ENCODE measurements at places on chromosomes 7 and 10.
A peak's percentile ranks its signal among the peaks of the same experiment; 100 is the strongest.

GRCh38 chr7:1455241-1455939 is 3.9 kb downstream of the MICALL2 start:
- DNase-seq: peak; percentile 90

DNA sequence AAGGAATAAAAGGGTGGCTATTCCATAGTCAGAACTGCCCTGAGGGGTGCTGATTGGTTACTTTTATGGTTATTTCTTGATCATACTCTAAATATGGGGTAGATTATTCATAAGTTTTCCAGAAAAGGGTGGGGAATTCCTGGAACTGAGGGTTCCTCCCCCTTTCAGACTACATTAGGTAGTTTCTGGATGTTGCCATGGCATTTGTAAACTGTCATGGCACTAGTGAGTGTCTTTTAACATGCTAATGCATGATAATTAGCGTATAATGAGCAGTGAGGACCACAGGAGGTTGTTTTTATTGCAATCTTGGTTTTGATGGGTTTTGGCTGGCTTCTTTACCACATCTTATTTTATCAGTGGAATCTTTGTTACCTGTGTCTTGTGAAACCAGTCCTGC is 26.5 kb upstream of the POT1 start:
- DNase-seq: no peak

GRCh38 chr7:149664666-149665065 is 108.7 kb downstream of the ZNF467 start:
- DNase-seq: no peak

- DNase-seq: no peak
Observed at GRCh38 chr7:149670288-149670687, 103.1 kb downstream of the ZNF467 start.

GRCh38 chr10:70834021-70834420 is 18.3 kb downstream of the SGPL1 start:
- DNase-seq: no peak

- peak; percentile 84 for DNase-seq
Observed at GRCh38 chr10:79274279-79275104, 72.8 kb upstream of the PPIF start.

DNA sequence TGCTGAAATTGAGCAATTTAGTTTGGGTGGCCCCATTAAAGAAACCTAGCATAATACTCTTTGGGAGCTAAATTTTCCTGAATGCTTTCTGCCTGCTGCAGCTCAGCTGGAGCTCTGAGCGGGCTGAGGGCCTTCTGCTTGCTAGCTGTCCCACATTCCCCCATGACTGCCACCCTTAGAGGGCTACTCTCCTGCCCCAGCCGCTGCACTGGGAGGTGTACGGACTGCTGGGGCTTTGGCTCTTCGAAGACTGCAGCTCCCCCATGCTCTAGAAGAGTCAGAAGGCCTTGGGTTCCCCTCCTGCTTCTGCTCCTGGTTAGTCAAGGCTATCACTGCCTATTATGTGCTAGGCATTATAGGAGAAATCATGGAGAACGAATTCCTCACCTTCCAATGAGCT is 31.5 kb downstream of the BLVRA start:
- DNase-seq: no peak

GRCh38 chr7:105642264-105642663 is 61.0 kb upstream of the EFCAB10 start:
- DNase-seq: no peak

DNA sequence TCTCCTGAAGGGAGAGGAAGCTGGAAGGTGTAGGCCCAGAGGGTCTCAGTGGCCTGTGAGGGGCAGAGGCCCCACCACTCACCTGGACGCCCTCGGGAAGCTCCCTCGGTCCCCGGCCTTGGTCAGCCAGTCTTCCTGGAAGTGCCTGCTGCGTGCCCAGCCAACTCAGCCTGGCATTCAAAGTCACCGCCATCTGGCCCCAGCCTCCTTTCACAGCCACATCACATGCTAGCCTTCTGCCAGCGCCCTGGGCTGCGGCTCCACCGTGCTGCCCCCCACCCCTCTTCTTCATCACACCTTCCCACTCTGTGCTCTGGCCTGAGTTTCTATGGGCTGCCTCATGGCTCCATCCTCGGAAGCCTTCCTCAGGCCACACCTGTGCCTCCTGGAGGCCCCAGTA is 98.0 kb downstream of the ZMIZ1 start:
- no peak for DNase-seq

GRCh38 chr10:73800560-73801252 is 10.7 kb downstream of the NDST2 start:
- DNase-seq: no peak

DNA sequence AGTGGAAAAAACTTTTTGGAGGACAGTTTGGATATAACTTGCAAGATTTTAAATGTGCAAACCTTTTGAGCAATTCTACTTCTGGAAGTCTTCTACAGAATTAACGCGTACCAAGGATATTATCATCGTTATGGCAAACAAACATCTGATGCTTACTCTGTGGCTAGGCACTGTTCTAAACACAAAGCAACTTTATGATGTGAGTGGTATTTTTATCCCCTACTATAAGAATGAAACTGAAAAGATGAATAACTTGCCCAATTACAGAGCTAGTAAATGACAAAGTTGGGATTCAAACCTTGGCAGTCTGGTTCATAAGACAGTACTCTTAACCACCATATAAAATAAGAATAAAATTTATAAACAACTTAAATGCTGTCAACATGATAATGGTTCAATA is 15.8 kb downstream of the ASZ1 start:
- no peak for DNase-seq

GRCh38 chr10:1538121-1538520 is 199.2 kb downstream of the ADARB2 start:
- no peak for DNase-seq

DNA sequence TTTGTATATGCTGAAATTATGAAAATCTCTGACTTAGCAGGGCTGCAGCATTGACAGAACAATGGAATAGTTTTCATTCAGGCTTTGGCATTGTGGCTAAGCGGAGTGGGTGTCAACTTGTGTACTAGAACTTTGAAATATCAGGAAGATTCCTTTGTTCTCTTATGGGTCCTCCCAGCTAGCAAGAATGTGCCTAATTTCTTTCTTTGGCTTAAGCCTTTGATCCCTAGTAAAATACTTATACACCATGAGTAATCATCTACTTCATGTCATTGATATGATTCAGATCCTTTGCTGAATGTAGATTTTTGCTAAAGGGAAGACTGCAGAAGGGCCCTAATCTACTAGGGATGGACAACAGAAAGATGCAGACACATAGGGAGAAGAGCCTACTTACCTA is 6.2 kb downstream of the AVL9 start:
- DNase-seq: no peak

DNA sequence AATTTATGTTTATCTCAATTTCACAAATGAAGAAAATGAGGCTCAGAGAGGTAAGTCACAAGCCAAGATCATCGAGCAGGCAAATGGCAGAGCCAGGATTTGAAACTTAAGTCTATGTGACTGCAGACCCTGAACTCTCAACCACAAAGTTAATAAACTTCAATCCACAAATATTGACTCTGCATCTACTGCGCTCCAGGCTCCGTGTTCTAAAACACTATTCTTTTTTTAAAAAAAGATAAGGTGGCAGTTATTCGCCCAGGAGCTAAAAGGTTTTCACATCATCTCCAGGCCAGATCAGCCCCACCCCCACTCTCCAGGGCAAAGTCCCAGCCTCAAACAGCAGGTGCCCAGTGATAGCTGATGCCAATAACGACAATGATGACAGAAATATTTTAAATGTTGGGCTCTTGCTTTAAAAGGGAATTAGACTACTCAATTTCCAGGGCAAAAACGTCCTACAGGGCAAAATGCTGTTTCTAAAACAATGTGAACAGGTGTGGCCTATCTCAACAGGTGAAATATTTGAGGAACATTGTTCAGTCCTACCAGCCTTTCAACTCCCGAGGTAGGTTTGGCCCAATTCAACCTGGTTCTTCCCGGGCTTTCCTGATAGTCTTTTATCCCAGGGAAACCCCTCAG is 85.2 kb downstream of the SORBS1 start:
- DNase-seq: no peak

GRCh38 chr7:16795624-16796023 is 9.2 kb downstream of the AGR2 start:
- DNase-seq: no peak

Measured in lower lobe of right lung (tissue), 2 donors.